ENCODE measurements at places on chromosomes 16 and 17.

- no peak for DNase-seq
- peak overlapping the region; percentile 48 for H3K4me3 ChIP-seq
These were observed 9.4 kb downstream of the RPL19 start for GRCh38 chr17:39209317-39210092.

DNA sequence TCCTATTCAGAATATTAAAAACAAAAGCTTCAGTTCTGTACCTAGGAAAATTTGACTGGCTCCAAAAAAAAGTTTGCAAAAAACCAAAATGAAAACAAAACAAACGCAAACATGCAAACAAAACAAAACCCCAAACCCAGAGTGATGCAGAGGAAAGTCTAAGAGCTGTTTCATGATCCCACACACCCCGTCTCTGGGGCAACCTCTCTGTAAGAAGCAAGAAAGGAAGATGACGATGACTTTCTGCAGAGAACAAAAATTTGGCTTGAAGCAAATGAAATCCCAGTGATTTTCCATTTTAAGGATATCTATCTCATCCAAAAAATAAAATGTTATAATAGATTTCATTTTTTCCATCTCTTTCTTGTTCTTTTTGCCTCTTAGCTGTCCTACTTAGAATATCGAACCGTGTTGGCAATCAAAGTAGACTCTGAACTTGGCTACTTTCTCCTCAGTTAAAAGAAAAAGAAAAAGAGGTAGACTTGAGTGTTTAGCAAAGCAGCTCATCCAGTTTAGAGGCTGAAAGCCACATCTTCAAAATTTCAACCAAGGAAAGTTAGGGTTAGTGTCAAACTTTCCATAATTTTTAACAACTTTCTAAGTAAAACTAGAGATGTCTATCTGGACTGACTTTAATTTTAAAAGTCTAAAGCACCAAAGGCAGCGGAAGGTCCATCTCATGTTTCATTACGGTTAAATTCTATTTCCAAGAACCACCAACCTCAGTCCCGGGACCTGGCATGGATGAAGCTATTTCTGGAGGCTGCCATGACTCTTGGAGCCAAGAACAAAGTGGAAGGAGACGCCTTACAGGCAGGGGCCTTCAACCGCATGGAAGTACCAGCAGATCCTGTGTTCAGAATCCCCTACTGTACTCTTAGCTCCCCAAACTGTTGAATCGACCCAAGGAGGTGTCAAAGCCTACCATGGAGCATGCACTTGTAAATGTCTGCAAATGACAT is 180.8 kb downstream of the XYLT1 start:
- H3K27me3 ChIP-seq: no peaks in the 10 kb centered on the region
- H3K27ac ChIP-seq: peak overlapping the region; percentile 17
- H3K4me3 ChIP-seq: no peak overlapping the region
- peaks cover 4% of the 10 kb centered on the region for H3K4me1 ChIP-seq
- DNase-seq: no peak
- H3K36me3 ChIP-seq: no peaks in the 10 kb centered on the region

- no peak overlapping the region for H3K27ac ChIP-seq
- no peak overlapping the region for H3K4me3 ChIP-seq
- peaks cover 5% of the 10 kb centered on the region for H3K36me3 ChIP-seq
- H3K4me1 ChIP-seq: peaks cover 7% of the 10 kb centered on the region
- no peaks in the 10 kb centered on the region for H3K27me3 ChIP-seq
- no peak for DNase-seq
These were observed 11.7 kb downstream of the C17orf67 start for GRCh38 chr17:56821847-56822534.

- H3K36me3 ChIP-seq: no peaks in the 10 kb centered on the region
- H3K4me3 ChIP-seq: peak overlapping the region; percentile 31
- peaks cover 43% of the 10 kb centered on the region for H3K4me1 ChIP-seq
- H3K27ac ChIP-seq: peak overlapping the region; percentile 36
These were observed 2.3 kb upstream of the SLC16A11 start for GRCh38 chr17:7046127-7046724.

- peaks cover 11% of the 10 kb centered on the region for H3K27me3 ChIP-seq
- no peak for DNase-seq
- no peak overlapping the region for H3K27ac ChIP-seq
- no peaks in the 10 kb centered on the region for H3K4me1 ChIP-seq
- H3K4me3 ChIP-seq: no peak overlapping the region
- no peaks in the 10 kb centered on the region for H3K36me3 ChIP-seq
These were observed 100.5 kb downstream of the PLCG2 start for GRCh38 chr16:81879625-81880024.

DNA sequence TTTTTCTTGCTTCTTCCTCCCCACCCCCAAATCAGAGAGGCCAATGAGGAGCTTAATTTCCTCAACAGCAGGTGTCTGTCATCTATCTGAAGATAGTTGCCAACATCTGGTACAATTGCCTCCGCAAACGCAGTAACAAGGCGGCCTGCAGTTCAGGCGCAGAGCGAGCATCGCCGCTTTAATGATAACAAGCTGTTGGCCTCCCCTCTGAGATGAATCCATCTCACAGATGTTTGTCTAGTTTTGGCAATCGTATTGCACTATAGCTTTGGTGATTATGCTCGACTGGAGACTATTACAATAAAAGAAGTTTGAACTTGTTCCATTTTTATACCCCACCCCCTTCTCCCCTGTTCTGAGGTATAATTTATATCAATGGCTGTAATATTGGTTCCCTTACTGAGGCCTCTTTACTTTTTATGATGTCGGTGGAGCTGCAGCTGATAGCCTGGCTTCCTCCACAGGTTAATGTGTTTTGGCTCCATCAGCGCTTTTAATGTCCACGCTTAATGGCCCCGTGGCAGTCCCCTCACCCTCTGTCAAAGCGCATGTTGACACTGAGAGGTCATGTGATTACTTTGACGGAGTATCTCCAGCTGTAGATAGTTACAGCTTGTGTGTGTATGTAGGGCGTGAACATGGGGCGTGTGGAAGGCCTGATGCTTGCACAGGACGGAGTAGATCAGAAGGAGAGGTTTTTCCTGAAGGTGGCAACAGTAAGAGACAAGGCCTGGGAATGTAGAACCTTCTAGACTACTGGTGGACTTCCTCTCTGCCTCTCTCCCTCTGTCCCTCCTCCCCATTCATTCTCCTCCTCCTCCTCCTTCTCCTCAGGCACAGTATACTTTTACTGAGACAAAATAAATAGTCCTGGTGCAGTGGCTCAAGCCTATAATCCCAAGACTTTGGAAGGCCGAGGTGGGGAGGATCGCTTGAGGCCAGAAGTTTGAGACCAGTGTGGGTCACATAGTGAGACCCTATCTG is 164.7 kb downstream of the MSI2 start:
- H3K36me3 ChIP-seq: no peaks in the 10 kb centered on the region
- H3K4me1 ChIP-seq: peaks cover 10% of the 10 kb centered on the region
- DNase-seq: no peak
- no peaks in the 10 kb centered on the region for H3K27me3 ChIP-seq
- no peak overlapping the region for H3K4me3 ChIP-seq

DNA sequence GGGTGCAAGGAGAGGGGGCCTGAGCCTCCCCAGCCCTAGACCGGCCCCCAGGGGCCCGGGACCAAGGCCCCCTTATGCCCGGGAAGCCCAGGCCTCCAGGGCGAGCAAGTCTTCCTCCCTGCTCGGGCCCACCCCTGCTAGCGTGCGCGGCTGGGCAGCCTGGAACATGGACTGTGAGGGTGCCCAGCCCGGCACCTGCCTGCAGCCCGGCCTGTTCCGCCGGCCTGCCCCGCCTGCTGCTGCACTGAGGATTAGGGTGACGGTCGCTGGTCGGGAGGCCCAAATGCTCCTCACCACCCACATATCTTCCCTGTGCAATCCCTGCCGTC is 6.0 kb downstream of the HS3ST6 start:
- DNase-seq: no peak
- H3K4me1 ChIP-seq: no peaks in the 10 kb centered on the region
- peaks cover 14% of the 10 kb centered on the region for H3K27me3 ChIP-seq

- DNase-seq: no peak
- H3K4me1 ChIP-seq: peaks cover 22% of the 10 kb centered on the region
- H3K27ac ChIP-seq: peak overlapping the region; percentile 87
- peaks cover 8% of the 10 kb centered on the region for H3K36me3 ChIP-seq
These were observed 641 bp upstream of the NT5C3B start for GRCh38 chr17:41836550-41837196.

- H3K4me1 ChIP-seq: no peaks in the 10 kb centered on the region
- DNase-seq: no peak
- H3K27me3 ChIP-seq: no peaks in the 10 kb centered on the region
- no peak overlapping the region for H3K4me3 ChIP-seq
These were observed 28.7 kb upstream of the DDX52 start for GRCh38 chr17:37671824-37672547.

DNA sequence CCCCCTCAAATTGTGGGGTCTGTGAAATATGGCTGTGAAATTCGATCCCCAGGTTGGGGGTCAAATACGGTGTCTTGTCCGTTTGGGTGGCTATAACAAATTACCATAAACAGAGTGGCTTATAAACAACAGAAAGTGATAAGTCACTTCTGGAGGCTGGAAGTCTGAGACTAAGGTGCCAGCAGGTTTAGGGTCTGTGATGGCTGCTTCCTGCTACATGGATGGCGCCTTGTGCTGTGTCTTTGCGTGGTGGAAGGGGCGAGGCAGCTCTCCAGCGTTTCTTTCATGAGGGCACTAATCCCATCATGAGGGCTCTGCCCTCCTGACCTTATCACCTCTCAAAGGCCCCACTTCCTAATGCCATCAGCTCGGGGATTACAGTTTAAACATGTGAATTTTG is 120.0 kb downstream of the IRF8 start:
- H3K27me3 ChIP-seq: no peaks in the 10 kb centered on the region
- H3K27ac ChIP-seq: peak overlapping the region; percentile 47
- DNase-seq: no peak
- H3K4me3 ChIP-seq: no peak overlapping the region

DNA sequence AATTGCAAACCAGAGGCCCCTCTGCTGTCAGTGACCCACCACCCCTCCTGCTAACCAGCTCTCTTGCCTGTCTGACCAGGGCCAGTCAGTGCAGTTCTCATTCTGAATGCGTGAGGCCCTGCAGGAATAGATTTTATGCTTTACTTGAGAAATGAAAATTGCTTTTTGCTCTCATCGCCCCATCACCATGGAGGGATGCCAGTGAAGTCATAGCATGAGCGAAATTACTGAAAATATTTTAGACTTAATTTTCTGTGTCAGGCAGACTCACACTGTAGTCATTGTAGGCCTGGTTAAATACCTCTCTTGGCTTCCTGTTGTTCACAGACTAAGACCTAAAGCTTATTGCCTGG is 490.5 kb upstream of the CDH5 start:
- H3K27ac ChIP-seq: no peak overlapping the region
- H3K4me1 ChIP-seq: no peaks in the 10 kb centered on the region
- no peak overlapping the region for H3K4me3 ChIP-seq
- no peaks in the 10 kb centered on the region for H3K27me3 ChIP-seq
- no peak for DNase-seq
- no peaks in the 10 kb centered on the region for H3K36me3 ChIP-seq

- DNase-seq: no peak
- H3K27me3 ChIP-seq: no peaks in the 10 kb centered on the region
- H3K4me1 ChIP-seq: no peaks in the 10 kb centered on the region
- H3K36me3 ChIP-seq: peaks cover 79% of the 10 kb centered on the region
These were observed 49.4 kb upstream of the GSG1L start for GRCh38 chr16:28112908-28113307.

DNA sequence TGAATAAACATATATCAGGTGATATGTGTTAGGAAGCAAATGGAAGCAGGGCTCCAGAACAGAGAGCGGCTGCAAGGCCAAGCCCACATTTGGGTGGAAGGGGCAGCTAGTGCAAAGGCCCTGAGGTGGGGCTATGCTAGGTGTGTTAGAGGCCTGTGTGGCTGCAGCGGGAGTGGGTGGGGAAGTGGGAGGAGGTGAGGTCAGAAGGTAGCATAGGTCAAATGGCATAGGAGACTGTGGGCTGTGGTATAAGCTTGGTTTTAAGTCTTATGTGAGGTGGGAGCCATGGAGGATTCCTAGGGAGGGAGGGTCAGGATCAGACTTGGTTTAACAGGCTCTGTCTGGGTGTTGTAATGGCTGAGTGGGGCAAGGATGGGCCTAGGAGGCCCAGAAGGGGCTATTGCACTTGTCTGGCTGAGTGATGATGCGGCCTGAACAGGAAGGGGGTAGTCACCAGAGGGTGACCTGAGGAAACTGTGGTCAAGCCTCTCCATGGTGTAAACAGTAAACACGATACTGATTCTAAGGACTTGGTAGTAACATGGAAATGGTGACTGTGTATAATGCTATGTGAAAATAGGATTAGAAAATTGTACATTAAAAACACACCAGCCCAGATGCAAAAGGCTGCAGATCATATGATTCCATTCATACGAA is 31.1 kb downstream of the RAI1 start:
- H3K4me3 ChIP-seq: no peak overlapping the region
- H3K27me3 ChIP-seq: no peaks in the 10 kb centered on the region
- DNase-seq: no peak
- peaks cover 88% of the 10 kb centered on the region for H3K4me1 ChIP-seq

GRCh38 chr16:13829697-13830299 is 90.2 kb upstream of the ERCC4 start:
- no peak overlapping the region for H3K4me3 ChIP-seq
- H3K27ac ChIP-seq: no peak overlapping the region
- H3K36me3 ChIP-seq: no peaks in the 10 kb centered on the region
- no peaks in the 10 kb centered on the region for H3K4me1 ChIP-seq

GRCh38 chr16:50093607-50094539 is 28.1 kb downstream of the HEATR3 start:
- peak overlapping the region; percentile 40 for H3K27ac ChIP-seq
- H3K27me3 ChIP-seq: no peaks in the 10 kb centered on the region
- H3K4me3 ChIP-seq: no peak overlapping the region

DNA sequence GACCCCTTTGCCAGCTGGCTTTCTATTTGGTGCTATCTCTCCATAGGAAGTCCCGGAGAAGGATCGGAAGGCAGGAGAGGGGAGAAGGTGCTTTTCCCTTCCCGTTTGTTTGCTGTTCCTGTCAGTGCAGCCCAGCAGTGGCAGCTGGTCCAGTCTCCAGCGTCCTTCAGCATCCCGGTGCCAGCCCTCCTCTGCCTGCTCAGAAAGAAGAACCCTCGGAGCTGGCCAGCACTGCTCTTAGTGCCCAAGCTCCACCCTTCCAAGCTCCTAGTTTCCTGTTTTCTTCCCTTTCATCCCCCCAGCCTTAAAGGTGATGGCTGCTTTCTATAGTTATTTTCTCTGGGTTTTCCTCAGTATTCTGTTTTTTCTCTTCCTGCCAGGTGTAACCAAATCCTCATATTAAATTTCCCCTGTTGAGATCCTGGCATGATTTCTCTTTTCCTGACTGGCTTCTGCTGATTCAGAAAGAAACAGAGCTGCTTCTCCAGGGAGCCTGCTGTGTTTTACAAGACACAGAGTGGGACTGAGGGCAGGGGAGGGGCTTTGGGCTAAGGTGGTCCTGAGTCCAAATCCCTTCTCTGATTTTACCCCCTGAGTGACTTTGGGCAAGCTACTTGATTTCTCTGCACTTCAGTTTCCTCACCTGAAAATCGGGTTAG is 186.8 kb downstream of the COPRS start:
- no peak overlapping the region for H3K4me3 ChIP-seq
- H3K27ac ChIP-seq: no peak overlapping the region
- H3K36me3 ChIP-seq: no peaks in the 10 kb centered on the region
- H3K27me3 ChIP-seq: no peaks in the 10 kb centered on the region

GRCh38 chr17:1908699-1909309 is 79.0 kb downstream of the RPA1 start:
- H3K4me1 ChIP-seq: peaks cover 4% of the 10 kb centered on the region
- H3K36me3 ChIP-seq: no peaks in the 10 kb centered on the region
- no peak for DNase-seq
- no peak overlapping the region for H3K27ac ChIP-seq
- peak overlapping the region; percentile 30 for H3K4me3 ChIP-seq
- peaks cover 14% of the 10 kb centered on the region for H3K27me3 ChIP-seq
